ENCODE measurements at places on chromosomes 7 and 10.

- peak; percentile 91 for DNase-seq
These were observed 740.5 kb downstream of the SORCS1 start for GRCh38 chr10:106424054-106424453.

DNA sequence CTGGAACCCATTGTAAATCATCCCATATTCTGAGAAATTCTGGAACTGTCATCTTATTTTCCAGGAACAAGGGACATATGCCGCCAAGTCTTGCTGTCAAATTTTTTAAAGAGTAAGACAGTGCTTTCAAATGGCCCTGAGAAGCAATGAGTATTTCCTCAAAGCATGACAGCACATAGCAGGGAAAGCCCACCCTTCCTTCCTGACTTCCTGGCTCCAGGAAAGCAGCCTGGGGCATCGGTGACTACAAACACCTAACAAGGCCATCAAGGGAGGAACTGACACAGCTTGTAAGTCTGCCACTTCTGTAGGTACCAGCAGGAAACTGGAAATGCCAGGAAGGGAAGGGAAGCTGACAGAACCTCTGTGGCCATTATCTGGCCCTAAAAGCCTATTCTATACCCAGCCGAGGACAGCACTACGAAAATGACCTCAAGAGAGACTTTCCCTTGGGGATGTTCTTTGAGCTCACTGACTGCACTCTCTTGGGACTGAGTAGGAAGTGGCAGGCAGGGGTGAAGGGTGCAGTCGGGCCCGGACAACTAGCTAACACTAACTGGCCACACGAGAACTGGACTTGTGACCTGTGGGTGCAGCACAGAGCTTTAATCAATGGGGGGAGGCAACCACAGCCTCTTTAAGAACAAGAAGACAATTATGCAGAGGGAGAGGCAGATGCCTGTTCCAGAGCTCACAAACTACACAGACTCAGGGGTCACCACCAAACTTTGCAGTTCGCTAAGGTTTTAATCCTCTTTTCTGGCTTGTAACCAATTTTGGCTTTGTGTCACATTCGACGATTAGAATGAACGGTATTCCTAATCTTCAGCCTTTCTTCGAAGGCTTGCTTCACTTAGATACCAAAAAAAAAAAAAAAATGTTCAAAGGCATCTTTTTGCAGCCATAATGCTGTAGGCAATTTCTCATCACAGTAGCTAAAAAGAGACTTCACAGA lies 52.0 kb downstream of the GRB10 start:
- DNase-seq: peak; percentile 13

- DNase-seq: no peak
These were observed 5.1 kb downstream of the HABP2 start for GRCh38 chr10:113557903-113558321.

- no peak for DNase-seq
These were observed 34.9 kb upstream of the TLL2 start for GRCh38 chr10:96548589-96548988.

- peak; percentile 89 for DNase-seq
These were observed 137.3 kb upstream of the AGR3 start for GRCh38 chr7:17019106-17019505.

DNA sequence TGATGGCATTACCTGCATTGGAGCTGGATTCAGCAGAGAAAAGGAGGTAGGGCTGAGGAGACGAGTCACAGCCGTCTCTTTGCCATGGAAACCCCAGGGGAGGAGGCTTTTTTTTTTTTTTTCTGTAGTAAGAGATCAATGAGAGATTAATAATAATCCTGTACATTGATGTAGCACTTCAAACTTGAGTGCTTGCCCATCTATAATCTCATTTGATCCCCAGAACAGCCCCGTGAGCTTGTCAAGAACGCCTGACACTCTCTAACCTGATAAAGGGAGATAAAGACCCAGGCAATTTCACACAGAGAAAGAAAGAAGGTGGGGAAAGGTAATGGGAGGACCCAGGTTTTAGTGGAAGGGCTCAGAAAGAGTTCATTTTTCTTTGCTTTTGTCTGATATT lies 195.2 kb upstream of the FOXK1 start:
- no peak for DNase-seq

DNA sequence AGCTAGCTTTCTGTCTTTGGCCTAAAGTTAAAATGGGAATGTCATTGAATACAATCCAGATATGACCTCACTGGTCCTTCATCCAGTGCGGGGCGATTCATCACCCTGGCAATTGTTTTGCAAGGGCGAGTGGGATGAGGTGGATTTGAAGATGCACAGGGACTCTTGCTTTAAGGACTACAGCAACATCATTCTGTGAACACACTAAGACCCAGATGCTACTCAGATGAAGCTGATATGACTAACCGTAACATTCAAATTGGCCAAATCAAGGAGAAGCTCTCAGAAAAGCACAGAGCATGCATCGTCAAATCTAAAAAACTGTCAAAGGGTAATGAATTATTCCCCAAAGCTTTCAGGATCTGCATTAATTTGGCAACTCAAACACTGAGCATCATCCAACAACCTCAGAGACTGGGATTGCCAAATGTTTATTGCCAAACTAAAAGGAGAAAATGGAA lies 12.8 kb downstream of the CPA1 start:
- peak; percentile 59 for DNase-seq

DNA sequence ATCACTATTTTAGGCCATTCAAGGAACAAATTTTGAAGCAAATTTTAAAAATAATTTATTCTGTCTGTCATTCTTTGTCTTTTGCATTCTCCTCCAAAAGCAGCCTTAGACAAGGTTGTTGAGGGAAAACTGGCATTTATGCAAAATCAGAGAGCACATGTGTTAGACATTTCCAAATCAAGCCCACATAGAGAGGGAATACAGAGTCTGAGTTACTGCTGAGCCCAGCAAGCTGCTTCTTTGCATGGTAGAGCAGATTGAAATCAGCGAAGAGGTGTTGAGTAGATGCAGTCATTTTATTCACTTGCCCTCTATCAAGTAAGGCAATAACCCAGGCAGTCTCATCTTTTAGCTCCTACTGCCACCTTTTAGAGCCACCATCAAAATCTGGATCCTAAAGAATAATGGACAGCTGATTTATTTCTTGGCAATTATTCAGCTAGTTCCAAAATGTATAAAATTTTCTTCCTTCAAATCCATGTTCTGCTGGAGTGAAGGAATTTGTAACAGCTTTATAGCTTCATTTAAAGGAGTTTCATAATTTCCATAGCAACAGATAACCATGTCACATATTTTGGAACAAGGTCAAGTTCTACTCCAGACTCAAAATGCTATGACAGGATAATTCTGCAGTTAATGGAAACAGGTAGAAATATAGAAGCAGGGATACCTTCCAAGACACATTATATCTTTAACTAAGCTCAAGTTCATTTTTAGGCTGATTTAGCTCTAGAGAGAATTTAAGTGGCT lies 7.3 kb upstream of the PCDH15 start:
- no peak for DNase-seq

Data from fibroblast of skin of scalp (primary cell).